ENCODE measurements at places on chromosomes 6 and 20.

DNA sequence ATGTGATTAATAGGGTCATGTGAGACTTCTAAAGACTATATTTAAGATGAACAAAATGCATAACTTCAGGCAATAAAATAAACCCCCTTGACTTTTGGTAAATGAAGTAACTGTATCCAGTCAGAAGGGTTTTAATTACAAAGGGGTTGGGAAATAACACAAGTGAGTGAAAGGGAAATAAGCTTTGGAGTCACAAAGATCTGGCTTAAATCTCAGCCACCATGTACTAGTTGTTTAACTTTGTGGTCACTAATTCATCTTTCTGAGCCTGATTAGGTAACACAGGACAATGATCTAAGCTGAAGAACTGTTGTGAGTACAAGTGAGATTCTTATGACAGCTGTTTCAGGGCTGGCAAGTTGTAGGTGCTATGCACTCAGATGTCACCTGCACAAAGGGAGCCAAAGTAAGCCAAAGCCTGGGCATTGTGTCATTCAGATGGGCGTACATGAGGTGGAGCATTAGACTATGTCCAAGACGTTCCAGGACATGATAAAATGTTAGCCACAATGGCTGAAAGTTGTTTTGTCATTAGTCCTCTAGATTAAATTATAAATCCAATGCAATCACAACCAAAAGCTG, 13.8 kb downstream of the TOMM34 start:
- no peak for DNase-seq

DNA sequence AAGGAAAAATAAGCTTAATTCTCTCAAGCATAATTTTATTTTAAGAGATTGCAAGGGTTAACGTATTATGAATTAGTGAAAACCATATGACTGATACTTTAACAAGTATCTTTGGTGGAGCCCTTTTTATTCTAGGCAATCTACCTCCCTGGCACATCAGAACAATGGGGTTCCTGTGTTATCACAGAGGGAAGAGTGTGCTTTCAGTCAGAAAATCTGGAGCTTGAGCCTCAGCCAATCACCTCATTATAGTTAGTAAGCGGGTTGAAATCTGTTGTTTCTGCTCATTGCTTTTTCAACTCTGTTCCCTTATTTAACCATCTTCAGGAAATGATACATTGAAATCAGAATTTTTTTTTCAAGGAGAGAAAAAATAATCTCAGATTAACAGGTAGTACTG, 391 bp downstream of the ADGRF1 start:
- no peak for DNase-seq

- no peak for DNase-seq
These were observed 43.5 kb downstream of the FAM229B start for GRCh38 chr6:112130878-112131277.

DNA sequence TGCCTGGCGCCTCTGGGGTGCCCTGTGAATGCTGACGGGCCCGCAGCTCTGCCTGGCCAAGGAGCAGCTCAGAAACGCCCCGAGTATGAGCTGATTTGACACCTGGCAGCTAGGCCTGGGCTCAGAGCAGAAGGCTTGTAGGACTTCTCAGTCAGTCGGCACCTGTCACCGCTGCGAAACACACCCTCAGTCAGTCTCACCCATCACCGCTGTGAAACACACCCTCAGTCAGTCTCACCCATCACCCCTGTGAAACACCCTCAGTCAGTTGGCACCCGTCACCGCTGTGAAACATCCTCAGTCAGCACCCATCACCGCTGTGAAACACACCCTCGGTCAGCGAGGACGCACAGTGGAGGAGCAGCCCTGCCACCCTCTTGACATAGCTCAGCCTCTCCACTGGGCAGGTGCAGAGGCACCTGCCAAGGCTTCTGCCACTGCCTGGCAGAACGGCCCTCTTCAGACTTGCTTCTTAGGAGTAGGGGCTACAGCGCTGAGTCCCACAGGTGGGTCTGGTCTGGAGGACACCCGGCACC, 109.0 kb downstream of the PSMB1 start:
- DNase-seq, result no peak

GRCh38 chr20:19868441-19868840, 110.4 kb downstream of the RIN2 start:
- DNase-seq, result no peak

DNA sequence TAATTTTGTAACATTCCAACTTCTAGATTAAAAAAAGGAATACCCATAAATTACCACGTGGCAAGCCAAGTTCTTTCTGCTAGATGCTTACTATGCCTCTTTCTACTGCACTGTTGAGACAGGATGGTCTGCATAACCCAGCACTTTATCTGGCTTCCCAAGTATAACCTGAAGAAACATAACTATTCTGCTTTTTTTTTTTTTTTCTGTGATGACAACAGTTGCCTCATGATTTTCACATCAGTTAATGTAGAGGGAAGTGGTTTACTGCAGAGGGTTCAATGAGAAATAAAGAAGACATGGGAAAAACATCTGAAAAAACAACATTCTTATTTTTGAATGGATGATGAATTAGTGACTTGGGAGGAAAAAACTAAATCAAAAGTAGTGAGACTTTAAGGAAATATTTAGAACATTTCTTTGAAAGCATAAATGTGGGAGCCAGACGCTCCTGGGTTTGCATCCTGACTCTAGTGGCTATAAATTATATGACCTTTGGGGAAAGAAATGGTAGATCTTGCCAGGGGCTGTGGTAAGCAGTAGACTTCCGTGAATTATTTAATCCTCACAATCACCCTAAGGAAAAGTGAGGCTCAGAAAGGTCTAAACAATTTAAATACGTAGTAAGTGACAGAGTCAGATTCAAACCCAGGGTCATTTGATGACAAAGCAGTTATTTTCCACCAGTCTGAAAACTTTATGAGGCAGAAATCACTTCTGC, 230.7 kb downstream of the PHACTR1 start:
- DNase-seq, result no peak

DNA sequence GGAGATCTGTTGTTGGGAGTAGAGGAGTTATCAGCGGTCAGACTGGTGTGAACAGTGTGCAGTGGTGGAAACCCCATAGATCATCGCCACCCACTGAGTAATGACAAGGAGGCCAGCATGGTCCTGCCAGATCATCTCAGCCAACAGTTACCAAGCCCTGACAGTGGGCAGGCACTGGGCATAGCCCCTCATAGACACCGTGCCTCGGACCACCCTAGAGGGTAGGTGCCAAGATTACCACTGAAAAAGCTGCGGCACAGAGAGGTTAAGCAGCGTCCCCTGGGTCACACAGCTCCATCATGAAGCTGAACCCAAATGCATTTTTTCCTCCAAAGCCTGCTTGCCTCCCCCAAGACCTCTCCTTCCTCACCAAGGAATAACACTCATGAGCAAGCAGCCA, 21.5 kb upstream of the BMP7 start:
- DNase-seq, result no peak

DNA sequence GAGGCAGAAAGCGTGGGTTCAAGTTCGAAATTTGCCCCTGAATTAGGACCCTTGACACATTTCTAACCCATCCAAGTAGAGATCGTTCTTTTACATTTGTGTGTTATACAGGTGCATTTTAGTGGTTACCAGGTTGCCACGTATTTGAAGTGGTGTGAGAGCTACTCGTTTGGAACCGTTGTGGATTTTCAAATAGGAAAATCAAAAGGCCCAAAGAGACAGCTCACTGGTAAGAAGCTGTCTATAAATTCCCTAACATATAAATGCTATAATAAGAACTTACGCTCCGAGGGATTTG, 1.6 kb upstream of the REV3L start:
- peak; percentile 46 for DNase-seq

GRCh38 chr20:34010405-34010931, 16.8 kb downstream of the RALY start:
- DNase-seq, result no peak

- DNase-seq, result no peak
These were observed 77.9 kb upstream of the RALY start for GRCh38 chr20:33915726-33916331.

DNA sequence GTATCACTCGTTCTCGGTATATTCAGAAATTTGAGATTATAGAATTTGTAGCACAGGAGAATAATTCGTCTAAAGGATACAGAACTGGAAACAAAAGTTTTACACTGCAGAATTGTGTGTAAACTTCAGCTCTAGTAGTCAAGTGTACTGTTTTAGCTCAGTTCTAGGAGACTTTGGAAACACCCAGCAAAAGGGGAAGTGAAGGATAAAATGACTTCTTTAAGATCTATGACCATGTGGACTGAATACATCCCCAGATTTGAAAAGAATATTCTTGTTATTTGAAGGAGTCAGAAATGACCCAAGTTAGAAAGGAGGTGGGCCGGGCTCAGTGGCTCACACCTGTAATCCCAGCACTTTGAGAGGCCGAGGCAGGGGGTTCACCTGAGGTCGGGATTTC, 174.0 kb upstream of the FOXQ1 start:
- DNase-seq, result no peak
